T-helper 17 cell (primary cell): ENCODE measurements at places on chromosomes 13 and 19. TPM values are rescaled to one million over a fixed set of nuclear protein-coding genes. Genes with fewer than 3 reads are reported as not detected.

DACH1 gene
- total RNA-seq: not detected

DNA sequence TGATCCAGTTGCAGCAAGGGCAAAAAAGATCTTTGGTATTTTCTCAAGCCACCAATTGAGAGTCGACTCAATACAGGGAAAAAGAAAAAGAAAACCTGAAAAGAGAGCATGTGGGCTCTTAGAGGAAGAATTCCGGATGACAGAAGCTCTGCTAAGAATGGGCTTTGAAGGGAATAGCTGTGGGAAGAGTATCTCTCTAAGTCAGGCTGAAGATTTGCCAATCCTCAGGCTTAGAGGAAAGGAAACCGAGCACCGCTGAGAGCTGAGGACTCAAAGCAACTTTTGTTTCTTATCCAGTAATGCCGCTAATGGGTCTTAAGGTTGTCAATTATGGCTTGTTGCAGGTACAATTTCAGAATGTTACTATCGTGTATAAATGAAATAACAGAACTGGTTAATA, 166.4 kb downstream of the EFNB2 start:
- no peak overlapping the region for H3K4me3 ChIP-seq
- no peaks in the 10 kb centered on the region for H3K36me3 ChIP-seq
- no peak overlapping the region for H3K27ac ChIP-seq
- H3K27me3 ChIP-seq: peaks cover 11% of the 10 kb centered on the region
- no peaks in the 10 kb centered on the region for H3K4me1 ChIP-seq
- DNase-seq: no peak

DNA sequence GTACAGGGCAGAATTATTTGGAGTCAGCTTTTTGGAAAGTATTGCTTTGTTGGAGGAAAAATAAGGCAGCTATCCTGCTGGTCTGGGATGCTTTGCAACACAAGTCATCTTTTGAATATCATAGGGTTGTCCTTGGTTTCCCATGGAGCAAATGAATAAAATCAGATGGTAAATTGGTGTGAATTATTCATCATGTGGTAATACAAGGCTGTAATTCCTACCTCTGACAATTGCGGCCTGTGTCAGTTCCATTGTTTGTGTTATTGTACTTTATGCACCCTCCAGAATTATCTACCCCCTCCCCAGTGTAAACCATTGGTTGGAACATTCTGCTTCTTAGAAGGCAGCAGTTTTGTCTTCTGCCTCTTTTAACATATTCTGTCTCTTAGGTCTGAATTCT, 46.2 kb downstream of the RNASEH2B start:
- DNase-seq: no peak
- peaks cover 12% of the 10 kb centered on the region for H3K4me1 ChIP-seq
- H3K27ac ChIP-seq: no peak overlapping the region
- H3K36me3 ChIP-seq: peaks cover 7% of the 10 kb centered on the region
- no peak overlapping the region for H3K4me3 ChIP-seq

DNA sequence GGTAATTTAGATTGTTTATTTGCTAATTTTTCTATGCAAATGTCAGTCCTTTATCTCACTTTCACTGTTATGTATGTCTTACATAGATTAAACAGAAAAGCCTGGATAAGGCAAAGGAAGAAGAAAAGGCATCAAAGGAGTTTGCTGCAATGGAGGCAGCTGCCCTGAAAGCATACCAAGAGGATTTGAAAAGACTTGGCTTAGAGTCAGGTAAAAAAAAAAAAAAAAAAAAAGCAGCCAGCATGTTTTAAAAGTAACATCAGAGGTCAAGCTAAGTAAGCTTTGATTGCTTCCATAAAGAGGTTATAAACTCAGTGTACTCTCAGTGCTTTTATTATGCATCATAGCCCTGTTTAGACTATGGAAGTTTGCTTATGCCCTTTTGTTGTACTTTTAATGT, 3.8 kb downstream of the WBP4 start:
- no peaks in the 10 kb centered on the region for H3K27me3 ChIP-seq
- H3K36me3 ChIP-seq: peaks cover 11% of the 10 kb centered on the region
- peaks cover 20% of the 10 kb centered on the region for H3K4me1 ChIP-seq
- no peak for DNase-seq
- no peak overlapping the region for H3K4me3 ChIP-seq

DNA sequence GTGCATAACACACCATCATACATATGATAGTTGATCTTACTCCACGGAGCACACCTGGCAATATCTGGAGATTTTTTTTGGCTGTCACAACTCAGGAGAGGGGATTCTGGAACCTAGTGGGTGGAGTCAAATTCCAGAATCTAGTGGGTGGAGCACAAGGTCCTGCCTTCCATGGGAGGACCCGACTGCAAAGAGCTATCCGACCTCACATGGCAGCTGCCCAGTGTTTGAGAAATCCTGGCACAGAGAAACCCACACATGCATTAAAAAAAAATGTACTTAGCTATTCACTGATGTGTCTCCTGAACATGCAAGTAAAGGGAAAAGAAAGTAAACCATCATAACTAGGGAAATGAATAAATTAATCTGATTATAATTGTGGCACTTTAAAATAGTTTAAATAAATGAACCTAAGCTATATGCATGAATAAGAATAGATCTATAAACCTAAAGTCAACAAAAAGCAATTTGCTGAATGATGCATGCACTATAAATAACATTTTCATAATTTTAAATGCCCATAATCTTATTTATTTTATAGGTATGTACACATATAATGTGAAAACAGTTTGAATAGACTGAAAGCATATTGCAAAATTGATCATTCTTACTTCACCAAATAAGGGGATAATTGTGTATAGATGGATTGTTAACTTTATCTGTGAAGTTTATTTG, 300.3 kb downstream of the MYO16 start:
- peaks cover 2% of the 10 kb centered on the region for H3K36me3 ChIP-seq
- DNase-seq: no peak
- peaks cover 21% of the 10 kb centered on the region for H3K27me3 ChIP-seq
- no peaks in the 10 kb centered on the region for H3K4me1 ChIP-seq
- H3K4me3 ChIP-seq: no peak overlapping the region
